ENCODE measurements at places on chromosomes 2 and 18.

DNA sequence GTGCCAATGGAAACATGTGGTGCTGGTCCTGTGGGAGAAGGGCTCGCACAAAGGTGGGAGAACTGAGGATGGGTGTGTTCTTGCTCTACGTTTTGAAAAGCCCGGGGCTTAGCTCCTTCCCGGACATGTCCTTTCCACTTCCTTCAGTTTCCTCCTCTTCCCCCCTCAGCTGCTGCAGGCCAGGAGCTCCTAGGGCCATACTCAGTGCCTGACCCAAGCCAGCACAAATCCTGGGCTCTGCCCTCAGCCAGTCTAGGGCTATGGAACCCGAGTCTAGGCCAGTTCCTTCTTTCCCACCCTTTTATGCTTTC lies 1.4 kb upstream of the SIX2 start:
- DNase-seq = no peak

DNA sequence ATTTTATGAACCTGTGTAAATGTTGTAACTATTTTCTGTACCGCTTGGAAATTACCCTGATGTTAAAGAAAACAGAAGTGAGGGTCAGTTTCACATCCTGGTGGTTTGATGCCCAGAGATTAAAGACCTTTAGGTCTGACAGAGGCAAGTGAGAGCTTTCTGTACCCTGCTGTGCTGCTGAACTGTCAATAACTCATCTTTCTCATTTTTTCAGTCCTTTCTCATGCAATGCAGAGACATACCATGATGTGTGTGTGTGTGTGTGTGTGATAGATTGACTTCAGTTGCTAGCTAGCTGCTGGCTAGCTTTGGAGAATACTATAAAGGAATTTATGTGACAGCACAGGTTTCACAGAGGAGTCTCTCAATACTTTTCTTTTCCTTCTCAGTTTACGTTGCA lies 2025.6 kb upstream of the LRRTM1 start:
- no peak for DNase-seq

GRCh38 chr2:191298306-191298705 lies 53.1 kb downstream of the MYO1B start:
- DNase-seq = no peak

GRCh38 chr18:59646963-59647307 lies 50.3 kb downstream of the CCBE1 start:
- DNase-seq = no peak

GRCh38 chr2:54083021-54083420 lies 32.4 kb upstream of the ACYP2 start:
- DNase-seq = no peak

- no peak for DNase-seq
Measured at GRCh38 chr2:104856973-104857261, 3.0 kb downstream of the POU3F3 start.

- no peak for DNase-seq
Measured at GRCh38 chr2:212842544-212843185, 304.1 kb upstream of the ERBB4 start.

DNA sequence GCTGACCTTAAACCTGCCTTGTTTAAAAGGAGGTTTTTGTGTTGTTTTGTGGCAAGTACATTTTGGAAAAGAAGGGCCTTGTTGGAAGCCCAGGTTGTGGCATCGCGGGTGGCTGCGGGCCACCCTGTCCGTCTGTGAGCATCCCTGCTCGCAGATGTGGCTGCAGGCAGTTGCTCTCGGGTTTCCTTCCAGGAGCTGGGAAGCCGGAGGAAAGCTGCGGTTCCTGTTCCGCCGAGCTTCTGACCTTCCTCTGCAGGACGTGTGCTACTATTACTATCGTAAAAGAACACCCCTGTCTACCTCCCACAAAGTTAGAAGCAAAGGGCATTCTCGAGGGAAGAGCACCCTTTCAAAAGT lies 766 bp downstream of the MFF start:
- no peak for DNase-seq

- DNase-seq = no peak
Measured at GRCh38 chr2:176268976-176269318, 295 bp upstream of the MTX2 start.

DNA sequence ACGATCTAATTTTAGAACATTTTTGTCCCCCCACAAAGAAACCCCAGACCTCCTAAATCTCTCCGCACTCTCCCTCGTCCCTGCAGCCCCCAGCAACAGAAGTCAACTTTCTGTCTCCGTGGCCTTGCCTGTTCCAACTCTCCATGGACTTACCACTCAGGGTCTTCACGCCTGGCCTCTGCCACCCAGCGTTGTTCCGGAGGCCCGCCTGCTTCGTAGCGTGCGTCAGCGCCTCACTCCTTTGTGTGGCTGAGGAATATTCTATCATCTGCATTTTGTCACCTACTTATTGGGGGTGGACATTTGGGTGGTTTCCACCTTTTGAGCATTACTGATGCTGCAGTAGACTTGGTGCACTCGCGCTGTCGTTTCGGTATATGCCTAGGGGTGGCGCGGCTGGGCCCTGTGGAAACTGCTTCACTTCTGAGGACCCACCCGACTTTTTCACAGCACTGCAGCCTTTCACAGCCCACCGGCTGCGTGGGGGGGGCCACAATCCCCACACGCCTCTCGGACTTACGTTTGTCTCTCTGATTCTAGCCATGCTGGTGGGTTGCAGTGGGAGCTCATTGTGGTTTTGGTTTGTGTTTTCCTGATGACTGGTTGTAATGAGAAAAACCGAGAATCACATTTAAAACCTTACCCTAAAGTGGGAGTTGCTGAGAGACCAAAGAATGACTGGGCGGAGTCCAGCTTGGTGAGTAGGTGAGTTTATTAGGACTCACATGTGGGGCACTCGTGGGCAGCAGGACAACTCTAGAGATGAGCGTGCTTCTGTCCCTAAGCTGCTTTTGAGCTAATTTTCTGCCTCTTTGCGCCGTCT lies 1.4 kb upstream of the HSBP1L1 start:
- no peak for DNase-seq

GRCh38 chr2:176455816-176456291 lies 186.6 kb downstream of the MTX2 start:
- no peak for DNase-seq

DNA sequence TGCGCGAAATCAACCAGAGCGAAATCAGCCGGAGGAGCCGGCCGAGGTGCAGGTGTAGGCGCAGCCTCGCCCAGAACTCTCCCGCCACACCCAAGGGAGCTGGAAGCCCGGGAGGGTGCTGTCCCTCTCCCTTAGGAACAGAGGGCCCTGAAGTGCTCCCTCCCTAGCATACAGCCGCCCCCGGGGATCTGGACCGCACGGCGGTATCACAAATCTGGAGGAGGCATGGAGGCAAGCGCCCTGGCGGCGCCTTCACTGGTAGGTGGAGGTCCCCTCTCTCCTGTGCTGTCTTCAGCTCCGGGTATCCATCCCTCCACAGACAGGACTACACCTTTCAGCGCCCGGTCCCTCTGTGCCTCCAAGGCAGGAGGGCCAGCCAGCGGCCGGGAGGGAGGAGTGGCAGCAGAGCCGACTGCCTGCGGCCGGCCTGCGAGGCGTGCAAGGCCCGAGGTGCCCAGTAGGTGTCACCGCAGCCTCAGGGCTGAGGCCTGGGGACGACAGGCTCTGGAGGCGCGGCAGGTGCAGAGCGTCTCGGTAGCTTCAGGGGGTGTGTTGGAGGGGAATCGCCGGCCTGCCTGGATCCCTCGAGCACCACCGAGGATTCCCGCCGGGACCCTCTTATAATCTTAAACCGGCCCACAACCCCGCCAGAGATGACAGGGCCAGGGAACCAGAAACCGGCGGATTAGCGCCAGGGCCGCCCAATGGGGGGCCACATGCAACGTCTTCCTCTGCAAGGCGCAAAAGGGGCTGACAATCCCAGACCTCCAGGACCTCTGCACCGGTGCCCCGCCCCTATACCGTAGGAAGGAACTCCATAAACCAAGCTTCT lies 2.8 kb downstream of the IHH start:
- DNase-seq = peak; percentile 34

GRCh38 chr2:173354582-173355131 lies at the start of gene CDCA7:
TSS of gene CDCA7 (plus strand) at chr2:173354872. CDS start at chr2:173354964, 92 bp downstream.
- peak; percentile 20 for DNase-seq

DNA sequence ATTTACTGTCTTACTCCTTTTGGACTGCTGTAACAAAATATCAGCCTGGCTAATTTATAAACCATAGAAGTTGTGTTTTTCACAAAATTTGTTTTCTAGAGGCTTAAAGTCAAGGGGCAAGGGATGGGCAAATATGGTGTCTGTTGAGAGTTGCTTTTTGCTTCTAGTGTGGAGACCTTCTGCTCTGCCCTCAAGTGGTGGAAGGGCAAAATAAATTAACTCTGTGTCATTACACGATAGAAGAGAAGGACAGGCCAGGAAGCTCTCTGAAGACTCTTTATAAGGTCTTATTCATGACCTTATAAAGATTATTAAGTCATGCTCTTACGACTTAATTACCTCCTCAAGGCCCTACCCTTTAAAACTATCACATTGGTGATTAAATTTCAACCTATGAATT lies 181.2 kb upstream of the LRATD1 start:
- DNase-seq = no peak

GRCh38 chr2:13884291-13884976 lies 748.1 kb upstream of the LRATD1 start:
- DNase-seq = no peak

DNA sequence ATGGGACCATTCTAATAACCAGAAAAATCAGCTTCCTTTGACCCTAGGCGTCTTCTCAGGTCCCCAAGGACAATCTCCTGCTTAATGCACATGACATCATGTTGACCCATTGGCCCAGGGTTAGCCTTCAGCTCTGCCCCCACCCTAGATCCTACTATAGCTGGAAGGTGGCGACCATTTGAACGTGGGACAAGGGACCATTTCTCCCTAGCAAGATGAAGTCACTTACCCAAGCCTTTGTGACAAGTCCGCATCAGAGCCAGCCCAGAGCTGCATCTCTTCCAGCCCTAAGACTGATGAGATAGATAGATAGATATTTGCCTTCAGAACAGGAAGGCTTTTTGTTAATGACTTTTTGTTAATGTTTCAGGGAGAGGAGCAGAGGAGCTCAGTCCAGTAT lies 28.2 kb upstream of the TAF1B start:
- DNase-seq = no peak

- DNase-seq = no peak
Measured at GRCh38 chr2:144629935-144630334, 110.0 kb upstream of the ZEB2 start.

DNA sequence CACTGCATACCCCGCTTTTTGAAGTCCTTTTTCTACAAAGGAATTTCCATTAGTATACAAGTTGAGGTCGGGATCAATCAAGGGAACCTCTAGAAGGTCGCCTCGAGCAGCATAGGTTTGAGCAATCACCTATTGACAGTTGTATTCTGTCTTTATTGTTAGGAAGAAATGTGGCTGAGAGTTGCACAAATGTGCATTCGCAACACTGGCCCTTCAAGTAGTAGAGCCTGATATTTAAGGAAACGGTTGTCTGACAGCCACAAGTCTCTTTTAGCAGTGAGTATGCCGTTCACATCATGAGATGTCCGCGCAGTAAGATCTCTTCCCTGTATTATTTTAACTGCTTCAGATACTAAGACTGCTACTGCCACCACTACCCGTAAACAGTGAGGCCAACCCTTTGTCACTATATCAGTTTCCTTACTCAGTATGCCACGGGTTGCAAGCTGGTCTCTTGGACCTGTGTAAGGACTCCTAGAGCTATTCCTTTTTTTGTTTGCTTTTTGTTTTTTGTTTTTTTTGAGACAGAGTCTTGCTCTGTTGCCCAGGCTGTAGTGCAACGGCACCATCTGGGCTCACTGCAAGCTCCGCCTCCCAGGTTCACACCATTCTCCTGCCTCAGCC lies 10.0 kb upstream of the STARD7 start:
- DNase-seq = no peak

DNA sequence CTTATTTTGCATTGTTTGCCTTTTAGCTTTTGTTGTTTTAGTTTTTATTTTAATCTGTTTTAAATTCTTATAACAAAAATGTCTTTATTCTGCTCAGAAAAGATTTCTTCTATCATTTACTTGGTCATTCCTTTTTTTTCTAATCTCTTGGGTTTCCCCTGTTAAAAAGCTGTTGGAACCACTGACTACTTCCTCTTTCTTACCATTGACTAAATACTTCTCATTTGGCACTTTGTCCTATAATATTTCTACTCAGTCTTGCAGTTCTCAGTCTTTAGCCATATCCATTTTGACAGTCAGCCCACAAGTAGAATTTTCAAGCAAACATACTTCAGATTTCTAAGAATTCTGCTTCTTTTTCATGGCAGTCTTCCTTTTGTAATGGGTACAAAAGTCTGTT lies 567.2 kb downstream of the SATB2 start:
- DNase-seq = no peak

DNA sequence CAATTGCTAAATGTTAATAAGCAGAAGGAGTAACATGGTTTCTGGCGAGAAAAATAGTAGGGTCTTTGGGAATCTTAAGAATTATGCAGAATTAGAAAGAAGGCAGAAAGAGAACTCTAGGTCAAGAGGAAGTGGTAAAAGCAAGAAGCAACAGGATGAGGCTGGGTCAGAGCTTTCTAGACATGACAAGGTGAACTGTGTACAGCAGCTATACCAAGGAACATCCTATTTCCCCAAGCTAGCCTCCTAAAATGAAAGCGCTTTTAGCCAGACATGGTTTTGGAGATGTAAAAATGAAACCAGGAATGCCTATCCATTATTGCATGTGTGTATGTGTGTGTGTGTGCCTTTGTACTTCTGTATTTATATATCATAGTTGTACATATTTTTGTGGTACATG lies 42.3 kb upstream of the STAT1 start:
- no peak for DNase-seq

GRCh38 chr2:38145236-38145635 lies 69.3 kb upstream of the CYP1B1 start:
- no peak for DNase-seq

- no peak for DNase-seq
Measured at GRCh38 chr2:54572636-54573536, 116.8 kb downstream of the SPTBN1 start.

GRCh38 chr2:190860985-190861680 lies 19.5 kb upstream of the GLS start:
- no peak for DNase-seq

- DNase-seq = no peak
Measured at GRCh38 chr2:119751706-119752105, 8.0 kb upstream of the PTPN4 start.

DNA sequence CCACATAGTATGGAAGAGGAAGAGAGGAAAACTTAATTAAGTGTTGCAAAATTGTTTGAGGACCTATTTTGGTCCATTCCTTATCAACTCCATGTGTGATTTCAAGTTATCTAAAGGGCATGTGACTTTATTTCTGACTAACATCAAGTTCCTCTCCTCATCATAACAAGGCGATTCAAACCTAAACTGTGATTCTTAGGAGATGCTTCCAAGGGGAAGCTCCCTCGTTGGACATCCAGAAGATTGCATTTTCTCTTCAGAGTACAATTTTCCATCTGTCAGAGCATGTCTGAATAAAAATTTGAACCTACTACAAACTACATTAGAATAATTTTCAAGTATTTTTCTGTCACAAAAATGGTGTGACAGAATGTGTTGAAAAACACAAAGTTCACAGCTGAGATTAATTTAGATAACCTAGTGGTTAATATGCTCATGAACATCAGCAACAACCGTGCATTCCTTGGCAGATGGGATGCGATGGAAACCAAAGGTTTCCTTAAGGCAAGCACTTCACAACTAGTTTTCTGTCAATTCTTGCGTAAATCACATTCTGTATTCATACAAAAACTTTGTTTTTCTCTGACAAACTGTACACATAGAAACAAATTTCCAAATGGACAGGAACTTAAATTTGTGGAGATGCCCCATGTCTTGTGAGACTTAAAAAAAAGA lies 4.2 kb downstream of the SFT2D3 start:
- no peak for DNase-seq
